Stimulated activated CD4-positive, alpha-beta T cell treated with anti-CD3 and anti-CD28 coated beads, Interleukin-12 subunit alpha, Interleukin-12 subunit beta, amount 100 ng/mL, for 4 hours (primary cell): ENCODE measurements at places on chromosomes 12 and 14.

DNA sequence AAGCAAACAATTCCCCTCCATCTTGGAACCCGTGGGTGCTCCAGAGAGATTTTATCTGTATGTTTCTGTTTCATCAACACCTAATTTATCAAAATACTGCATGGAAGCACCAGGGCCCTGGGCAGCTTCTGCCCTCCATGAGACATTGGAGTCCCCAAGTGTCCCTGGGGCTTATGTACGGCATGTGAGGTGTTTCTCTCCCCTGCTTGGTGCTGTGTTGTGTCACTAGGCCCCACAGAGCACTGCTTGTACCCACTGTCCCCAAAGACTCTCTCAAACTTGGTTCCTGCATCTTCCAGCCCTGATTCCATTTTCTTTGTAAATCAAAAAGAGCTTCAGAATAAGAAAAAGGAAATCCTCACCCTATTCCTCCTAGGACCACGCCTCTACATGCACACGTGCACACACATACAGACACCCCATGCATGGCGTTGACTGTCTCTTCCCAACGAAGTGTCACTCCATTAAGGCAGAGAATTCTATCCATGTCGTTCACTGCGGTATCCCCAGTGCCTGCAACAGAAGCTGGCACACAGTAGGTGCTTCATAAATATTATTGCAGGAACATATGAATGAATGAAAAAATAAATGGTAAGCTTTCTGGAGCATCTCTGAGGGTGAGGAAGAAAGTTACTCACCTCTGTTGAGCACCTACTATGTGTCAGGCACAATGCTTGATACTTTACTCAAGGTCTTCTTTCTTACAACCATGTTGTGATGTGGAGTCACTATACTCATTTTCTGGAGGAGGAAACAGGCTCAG lies 191.6 kb downstream of the DICER1 start:
- DNase-seq = no peak

GRCh38 chr12:102406033-102406584 lies 74.3 kb downstream of the IGF1 start:
- no peak for DNase-seq

DNA sequence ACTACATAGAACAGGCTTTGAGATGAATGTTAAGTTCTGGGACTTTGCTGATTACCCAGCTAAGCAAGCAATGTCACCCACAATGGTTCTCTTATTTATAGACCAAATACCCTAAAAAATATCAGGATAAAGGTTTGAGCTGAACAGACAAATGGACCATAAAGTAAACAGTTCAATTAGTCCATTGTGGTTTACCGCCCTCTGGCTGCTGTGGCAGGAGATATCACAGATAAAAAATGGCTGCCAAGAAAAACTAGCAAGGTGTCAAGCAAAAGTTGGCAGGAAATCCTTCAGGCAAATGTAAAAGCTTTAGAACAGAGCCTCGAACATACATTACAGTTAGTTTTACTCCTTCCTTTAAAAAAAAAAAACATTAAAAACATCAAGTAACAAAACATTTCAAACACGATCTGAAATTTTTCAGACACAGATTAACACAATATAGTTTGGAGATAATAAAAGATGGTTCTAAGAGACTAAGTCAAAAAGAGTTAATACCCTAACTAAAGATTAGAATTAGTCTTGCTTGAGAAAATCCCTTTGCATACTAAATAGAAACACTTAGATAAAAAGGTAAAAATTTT lies 41.3 kb downstream of the MED13L start:
- peak; percentile 30 for DNase-seq

GRCh38 chr14:34030864-34031263 lies 80.0 kb upstream of the EGLN3 start:
- no peak for DNase-seq

DNA sequence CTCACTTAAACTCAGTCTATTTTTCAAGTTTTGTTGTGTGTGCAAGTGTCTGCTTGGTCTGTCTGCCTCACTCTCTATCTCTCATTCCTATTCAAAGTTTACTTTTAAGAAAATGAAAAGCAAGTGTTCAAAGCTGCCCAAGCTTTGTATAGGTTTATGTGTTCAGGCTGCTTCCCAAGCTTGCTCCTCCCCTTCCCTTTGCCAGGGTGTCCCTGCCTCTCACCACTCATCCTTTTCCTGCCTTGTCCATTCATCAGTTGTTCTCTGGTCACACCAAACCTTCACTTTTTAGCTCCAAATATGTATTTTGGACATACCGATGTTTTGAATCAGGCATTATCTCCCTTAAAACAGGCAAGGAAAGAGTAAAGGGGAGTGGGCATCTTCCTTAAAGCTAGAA lies 41.3 kb downstream of the STK38L start:
- DNase-seq = no peak

DNA sequence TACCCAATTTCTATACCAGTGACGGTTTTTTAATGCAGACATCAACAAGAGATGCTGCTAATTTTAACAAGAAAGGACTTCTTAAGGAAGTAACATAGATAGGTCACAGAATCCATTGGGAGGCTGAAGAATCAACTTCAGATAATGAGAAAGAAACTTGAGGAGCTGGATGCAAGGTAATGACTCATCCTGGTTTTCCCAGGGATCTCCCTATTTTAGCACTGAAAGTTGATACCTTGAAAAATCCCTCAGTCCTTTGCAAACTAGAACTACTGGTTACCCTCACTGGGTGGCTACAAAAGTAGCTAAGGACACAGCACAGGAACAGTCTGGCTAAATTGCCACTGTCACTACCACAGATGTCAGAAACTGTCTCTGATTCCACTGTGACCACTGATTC lies 561.9 kb downstream of the FLRT2 start:
- DNase-seq = no peak

DNA sequence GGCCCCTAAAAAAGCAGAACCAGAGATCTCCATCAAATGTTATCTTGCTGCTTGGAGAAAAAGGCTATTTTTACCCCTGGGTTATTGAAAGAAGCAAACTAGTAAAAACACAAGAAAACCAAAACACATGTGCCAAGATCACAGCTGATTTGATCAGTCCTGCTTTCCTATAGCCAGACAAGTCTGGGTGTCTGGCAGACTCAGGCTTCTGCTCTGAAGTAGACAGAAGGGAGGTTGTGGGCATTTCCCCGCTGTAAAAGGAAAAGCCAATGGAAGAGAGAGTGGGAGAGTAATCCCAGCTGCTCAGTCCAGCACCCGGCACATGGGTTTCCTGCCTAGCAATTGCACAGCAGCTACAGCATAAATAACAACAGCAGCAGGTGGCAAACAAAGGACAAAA lies 177.9 kb downstream of the PHLDA1 start:
- no peak for DNase-seq

DNA sequence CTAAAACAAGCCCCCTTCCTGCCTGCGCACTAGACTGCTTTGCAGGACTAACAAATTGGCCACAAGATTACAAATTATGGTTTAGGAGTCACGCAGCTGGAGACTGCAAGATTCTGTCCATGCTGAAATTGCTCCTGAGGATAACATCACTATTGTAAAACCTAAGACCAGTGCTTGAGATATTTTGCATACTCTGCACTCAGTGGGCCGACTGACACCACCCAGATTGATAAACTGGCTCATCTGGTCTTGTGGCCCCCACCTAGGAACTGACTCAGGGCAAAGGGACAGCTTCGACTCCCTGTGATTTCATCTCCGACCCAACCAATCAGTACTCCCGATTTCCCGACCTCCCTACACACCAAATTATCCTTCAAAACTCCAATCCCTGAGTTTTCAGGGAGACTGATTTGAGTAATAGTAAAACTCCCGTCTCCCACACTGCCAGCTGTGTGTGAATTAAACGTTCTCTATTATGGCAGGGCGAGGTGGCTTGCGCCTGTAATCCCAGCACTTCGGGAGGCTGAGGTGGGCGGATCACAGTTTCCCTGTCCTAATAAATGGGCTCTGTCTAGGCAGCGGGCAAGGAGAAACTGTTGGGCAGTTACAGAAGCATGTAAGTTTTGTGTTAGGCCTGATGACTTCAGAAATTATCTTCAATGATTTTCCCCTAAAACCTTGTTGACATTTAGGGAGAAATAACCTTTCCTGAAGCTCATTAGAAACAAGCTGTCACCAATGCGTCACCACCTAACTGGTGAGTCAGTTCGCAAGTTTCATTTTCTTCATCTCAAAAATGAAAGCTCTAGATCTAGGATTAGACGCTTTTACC lies 5.3 kb upstream of the UBC start:
- DNase-seq = no peak

DNA sequence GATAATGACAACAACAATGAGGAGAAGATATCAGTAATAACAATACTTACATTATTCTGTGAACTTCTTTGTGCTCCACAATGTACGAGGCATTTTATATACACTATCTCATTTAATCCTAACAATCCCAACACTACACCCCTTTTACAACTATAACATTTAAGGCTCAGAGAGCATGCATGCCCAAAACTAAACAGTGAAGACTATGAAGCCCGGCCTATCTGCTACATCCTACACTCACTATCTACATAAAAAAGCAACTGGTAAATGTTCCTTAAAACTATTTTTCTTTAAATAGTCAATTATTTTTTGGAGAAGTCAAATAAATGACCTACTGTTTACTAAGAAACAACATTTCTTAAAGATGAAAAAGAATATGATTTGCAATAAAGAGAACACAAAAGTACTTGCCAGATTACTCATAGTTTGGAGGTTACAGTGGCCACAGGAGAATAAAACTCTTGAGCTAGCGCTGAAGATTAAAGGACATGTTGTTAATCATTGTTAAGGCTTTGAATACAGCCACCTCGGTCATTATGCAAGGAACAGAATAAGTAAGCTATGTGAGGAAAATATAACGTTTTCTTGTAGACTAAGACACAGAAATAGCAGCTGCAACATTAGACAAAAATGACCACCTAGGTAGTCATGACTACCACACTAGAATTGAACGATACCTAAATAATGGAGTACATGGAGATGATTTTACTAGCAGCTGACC lies 56.7 kb downstream of the EPS8 start:
- no peak for DNase-seq

DNA sequence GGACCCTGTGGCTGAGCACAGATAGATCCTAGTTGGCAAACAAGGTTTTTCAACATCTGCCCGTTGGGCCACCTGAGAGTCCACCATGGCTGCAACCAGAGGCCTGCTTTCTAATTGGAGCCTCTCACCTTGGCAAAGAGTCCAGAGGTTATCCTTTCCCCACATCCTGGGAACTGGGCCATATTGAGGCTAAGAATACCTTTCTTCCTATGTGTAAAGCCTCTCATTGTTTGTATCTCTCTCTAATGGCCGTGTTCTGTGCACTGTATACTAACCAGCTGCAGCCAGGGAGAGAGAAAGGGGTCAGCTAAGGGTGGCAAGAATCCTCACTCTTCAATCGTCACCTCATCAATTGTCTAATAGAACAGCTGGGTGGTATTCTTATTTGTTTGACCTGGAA lies 79.1 kb upstream of the ST8SIA1 start:
- no peak for DNase-seq

DNA sequence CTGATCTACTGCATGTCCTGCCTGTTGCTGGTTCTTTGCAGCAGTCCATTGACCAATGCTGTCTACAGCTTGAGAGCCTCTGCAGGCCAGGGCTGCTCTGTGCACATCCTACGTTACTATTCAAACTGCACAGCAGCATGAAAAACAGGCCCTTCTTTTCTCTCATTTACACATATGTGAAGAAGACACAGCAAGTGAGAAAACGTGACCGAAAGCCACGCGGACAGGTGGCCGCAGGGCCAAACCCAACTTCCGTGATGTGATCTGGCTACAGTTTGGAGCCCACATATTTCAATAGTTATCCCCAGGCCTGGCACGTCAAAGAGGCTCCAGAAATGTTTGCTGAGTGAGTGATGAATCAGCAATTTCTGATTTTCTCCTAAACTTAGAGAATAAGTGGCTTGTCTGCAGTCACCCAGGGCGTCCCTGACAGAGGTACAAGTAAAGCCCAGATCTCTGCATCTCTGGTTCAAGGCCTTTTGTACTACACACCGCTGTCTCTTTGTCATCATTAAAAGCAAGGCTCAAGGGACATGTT lies 17.9 kb upstream of the TCL1B start:
- DNase-seq = no peak

GRCh38 chr14:43687921-43688320 lies 819.2 kb downstream of the FSCB start:
- no peak for DNase-seq

DNA sequence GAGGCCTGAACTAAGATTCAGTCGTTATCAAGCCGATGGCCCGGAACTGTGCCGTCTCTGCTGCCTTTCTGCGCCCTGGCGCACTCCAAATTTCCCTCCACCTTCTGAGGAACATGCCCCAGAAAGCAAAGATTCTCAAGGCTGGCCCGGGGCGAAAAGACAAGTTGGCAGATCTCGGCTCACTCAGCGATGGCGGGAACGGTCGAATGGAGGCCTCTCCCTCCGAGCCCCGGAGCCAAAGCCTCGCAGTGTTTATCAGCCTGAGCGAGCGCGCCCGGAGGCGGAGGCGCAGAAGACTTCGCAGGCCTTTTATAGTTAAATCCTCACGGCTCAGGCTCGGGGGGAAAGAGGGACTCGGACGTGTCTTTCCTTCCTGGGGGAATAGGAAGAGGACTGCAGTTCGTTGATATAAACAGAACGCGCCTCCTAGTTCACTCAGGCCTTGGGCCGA lies 5.6 kb downstream of the TBX5 start:
- DNase-seq = no peak

- no peak for DNase-seq
Measured at GRCh38 chr14:89489761-89490437, 72.9 kb upstream of the FOXN3 start.

- DNase-seq = no peak
Measured at GRCh38 chr12:34391771-34392581, 369.7 kb downstream of the ALG10 start.

GRCh38 chr12:120922279-120922678 lies 18.1 kb upstream of the SPPL3 start:
- DNase-seq = no peak

DNA sequence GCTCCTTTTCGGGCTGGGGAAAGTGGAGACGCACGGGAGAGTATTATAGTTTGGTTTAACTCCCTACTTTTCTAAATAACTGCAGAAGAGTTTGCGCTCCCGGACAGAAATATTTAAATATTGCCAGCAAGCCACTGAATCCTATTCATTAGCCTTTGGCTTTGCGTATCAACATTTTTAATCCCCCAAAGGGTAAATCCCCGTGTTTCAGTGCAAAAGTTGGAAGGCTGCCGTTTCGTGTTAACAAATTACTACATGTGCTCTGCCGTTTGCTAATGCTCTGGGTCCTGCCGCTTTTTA lies 372 bp upstream of the DPF3 start:
- DNase-seq = no peak

- DNase-seq = no peak
Measured at GRCh38 chr12:27968972-27969623, 3.4 kb downstream of the PTHLH start.
